ENCODE measurements at places on chromosomes 3 and 15.

GRCh38 chr3:73056014-73056844 is 5.2 kb upstream of the EBLN2 start:
- DNase-seq: no peak

DNA sequence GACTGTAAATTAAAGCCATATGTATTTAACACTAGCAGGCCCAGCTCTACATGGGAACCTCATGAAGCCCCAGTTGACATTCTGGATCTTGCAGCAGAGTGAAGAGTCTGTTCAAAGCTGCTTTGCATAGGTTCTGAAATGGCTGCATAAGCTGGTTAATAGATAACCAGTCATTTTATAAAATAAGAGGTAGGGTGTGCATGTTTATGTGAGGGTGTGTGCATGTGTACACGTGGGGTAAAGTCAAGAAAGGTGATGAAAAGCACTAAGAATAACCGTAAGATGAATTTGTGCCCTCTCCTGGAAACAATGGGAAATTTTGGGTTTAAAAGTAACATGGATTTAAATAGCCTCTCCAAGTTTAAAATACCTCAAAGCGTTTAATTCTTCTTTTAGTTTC is 33.0 kb downstream of the PAQR9 start:
- no peak for DNase-seq

DNA sequence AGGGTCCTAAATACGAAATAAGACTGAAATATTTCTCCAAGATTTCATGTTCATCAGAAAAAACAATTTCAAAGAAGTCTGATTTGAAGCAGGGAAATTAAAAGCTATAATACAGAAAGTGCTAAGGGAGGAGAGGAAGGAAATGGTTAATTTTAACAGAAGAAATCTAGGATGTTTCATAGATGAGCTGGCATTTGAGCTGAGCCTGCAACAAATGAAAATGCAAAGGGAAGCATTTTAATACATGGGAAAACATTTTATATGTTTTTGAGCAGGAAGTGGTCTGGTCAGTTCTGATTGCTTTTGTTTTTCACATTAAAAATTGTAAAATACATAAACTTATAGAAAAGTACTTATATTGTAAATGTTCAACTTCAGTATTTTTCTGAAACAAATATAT is 17.2 kb upstream of the RAP2B start:
- DNase-seq: no peak

DNA sequence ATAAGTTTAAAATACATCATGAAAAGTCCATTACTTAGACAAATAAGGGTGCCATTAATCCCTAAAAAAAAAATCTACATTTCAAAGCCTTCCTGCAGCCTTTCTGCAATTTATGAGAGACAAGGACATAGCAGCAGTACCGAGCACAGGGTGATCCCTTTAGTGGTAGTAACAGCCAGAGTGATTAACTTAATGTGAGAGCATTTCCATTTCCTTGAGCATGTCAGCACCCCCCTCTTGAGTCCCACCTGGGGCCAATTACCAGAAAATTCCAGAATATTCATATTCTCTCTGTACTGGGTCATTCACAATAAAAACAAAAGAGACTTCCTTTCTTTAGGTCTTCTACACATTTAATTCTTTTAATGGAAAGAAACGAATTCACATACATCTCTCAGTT is 546.9 kb upstream of the CCDC54 start:
- DNase-seq: no peak

DNA sequence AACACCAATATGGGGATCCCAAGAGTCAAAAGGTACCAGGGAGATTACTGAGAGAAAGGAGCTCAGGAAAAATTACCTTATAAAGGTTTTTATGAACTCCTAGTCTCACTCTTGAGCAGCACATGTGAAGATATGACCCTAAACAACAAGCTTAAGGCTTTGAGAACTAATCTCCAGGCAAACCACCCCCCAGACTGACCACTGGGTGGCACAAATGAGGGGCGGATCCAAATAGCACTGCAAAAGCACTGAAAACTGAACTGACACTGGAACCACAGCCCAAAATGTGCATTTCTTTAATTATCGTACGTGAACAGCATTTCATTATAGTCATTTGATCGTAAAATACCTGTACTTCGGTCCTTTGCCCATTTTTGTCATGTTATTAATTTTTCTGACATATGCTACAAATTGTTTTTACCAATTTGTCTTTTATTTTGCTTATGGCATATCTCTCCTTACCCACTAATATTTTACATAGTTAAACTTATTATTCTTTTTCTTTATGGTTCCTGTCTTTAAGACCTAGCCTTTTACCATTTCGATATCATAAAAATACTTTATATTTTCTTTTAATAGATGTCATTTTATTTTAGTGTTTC is 31.5 kb upstream of the TFDP2 start:
- no peak for DNase-seq

DNA sequence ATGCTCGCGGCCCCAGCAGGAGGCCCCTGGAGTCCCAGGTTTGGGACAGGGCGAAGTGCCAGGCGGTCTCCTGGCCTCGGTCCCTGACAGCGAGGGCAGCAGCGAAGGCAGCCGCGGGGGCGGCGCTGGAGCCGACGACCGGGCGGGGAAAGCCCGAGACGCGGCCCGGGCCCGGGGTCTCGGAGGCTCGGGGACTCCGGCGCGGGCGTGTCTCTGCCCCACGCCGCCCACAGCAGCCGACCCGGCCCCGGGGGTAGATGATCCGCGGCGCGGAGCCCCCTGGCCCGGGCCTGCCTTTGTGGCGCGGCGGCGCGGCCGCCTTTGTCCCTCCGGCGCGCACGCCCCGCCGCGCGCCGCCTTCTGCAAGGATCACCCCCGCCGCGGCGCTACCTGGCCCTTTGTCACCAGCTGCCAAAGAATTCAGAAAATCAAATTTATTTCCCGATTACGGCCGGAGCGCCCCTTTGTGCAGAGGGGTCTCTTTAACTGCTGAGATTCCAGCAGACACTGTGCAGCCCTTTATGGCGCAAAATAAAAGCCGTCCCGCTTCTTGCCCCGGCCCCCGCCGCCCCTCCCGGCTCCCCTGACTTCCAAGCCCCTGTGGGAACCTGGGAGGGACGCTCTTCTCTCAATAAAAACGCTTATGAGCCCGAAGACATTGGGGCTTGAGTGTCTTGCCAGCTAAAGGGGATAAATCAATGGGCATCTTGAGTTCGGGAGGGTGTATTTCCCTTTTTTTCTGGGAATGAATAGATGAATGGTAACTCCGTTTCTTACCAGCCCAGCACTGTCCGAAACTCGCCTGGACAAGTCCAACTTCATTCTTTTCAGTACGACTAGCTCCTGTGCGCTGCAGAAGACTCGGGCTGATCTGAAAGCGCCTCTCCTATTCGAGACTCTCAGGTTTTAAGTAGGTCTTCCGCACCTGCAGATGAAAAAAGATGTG is 68.4 kb downstream of the HES1 start:
- DNase-seq: no peak

GRCh38 chr3:195263925-195264600 is 6.9 kb downstream of the XXYLT1 start:
- no peak for DNase-seq

GRCh38 chr15:78308422-78309032 is 9.1 kb upstream of the SKIC8 start:
- DNase-seq: peak; percentile 68

GRCh38 chr15:41988896-41989572 is 16.7 kb upstream of the EHD4 start:
- no peak for DNase-seq

DNA sequence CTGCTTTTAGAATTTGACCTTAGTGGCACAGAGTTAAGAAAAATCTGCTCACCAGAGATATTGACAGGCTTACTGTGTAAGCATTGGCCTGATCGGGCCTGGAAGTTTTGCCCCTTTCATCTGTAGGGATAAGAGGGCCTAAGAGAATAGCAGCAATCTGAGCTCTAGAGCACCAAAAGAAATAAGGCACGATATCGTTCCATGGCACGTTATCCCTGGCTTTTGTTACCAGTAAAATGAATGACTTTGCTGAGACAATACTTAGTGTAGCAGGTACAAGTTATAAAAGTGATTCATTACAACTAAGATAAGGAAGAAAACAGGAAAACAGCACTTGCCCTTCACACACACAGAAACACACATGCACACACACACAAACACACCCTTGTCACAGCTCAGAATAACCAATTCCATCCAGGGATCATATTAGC is 5.0 kb downstream of the THBS1 start:
- no peak for DNase-seq

DNA sequence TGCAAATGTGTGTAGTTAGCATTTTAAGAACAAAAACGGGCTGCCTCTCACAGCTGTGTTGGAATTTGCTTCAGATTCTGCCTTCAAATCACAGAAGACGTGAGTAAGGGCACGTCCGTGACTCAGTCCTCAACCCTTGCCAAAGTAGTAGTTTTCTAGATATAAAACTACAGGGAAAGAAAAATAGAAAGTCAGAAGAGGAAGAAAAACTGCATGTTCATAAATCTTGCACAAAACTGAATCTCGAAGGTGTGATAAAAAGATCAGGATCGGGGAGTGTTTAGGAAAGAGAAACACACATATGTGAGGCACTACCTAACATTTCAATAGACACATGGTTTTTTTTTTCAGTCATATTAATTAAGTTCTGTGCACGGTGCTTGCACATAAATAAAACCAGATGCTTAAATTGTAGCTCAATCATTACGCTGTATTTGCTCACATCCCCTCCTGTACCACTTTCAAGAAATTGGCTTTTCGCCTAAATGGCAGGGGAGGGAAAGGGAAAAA is 71.7 kb downstream of the P3H2 start:
- no peak for DNase-seq

DNA sequence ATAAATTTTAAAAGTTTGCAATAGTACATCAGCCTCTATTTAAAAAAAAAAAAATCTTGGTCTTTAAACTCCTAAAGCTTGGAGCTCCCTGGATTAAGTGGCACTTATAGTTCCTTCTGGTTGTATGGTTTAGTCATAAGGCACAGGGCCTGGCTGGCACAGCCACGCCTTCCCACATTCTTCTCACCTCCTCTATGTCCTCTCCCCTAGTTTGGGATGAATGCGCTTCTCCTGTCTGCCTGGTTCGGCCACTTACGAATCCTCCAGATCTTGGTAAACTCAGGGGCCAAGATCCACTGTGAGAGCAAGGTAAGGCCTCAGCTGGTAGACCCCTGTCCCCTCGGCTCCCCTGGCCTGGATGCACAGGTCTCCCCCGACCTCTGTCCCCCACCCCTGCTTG is 10.0 kb downstream of the ANKDD1A start:
- DNase-seq: no peak

DNA sequence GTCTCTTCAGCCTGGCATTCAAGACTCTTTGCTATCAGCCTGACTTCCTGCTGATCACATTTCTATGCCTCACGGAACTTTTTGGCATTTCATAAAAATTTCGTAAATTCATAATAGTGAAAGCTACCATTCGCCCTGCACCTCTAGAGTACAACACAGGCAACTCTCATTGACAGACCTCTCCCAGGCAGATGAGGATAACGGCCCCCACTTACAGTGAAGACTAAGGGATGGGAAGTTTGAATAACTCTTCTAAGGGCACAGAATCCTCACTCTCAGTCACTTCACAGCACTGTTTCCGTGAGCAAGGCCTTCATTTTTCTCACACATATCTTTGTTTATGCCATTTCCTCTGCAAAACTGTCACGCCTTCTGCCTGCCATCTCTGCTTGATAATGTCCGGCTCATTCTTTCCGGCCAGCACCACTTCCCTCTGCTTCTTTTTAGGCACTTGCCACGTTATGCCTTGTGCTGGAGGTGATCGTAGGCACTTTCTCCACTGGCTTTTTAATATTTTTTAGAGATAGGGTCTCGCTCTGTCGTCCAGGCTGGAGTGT is 224.1 kb upstream of the HES1 start:
- no peak for DNase-seq

DNA sequence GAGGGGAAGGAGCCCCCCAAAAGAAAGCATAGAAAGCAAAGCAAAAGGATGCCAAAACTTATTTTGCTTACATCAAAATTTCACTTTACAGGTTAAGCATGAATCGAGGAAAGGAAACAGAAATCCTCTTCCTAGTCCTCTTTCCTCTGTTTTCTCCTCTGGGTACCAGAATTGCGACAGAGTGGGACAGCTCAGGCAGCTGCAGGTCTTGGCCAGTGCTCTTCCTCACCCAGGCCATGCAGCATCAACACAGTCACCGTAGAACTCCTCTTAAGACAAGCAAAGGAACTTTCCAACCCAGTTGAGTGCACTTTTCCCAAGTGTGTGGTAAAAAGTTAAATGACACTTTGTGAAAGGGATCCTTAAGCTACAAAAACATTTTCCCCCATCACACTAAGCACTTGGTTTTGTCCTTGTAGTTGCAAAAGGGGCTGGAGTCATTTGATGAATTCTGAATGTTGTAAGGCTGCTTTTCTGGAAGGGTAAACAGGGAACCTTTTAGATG is 45.9 kb upstream of the MEX3B start:
- DNase-seq: no peak

- no peak for DNase-seq
Measured at GRCh38 chr3:193943851-193944517, 192.0 kb upstream of the HES1 start.

DNA sequence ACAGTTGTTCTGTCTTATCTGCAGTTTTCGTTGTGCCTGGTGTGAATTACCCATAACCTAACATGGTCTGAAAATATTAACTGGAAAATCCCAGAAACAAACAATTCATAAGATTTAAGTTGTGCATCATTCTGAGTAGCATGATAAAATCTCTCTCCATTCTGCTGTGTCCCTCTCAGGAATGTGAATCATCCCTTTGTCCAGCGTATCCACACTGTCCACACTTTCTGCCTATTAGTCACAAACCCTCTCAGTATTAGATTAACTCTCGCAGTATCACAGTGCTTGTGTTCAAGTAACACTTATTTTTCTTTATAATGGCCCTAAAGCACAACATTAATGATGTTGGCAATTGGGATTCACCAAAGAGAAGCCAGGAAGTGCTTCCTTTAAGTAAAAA is 203.2 kb downstream of the CGGBP1 start:
- no peak for DNase-seq

- no peak for DNase-seq
Measured at GRCh38 chr15:32041294-32041693, 11.0 kb downstream of the CHRNA7 start.

- DNase-seq: no peak
Measured at GRCh38 chr3:87627316-87627715, 350.9 kb upstream of the POU1F1 start.

DNA sequence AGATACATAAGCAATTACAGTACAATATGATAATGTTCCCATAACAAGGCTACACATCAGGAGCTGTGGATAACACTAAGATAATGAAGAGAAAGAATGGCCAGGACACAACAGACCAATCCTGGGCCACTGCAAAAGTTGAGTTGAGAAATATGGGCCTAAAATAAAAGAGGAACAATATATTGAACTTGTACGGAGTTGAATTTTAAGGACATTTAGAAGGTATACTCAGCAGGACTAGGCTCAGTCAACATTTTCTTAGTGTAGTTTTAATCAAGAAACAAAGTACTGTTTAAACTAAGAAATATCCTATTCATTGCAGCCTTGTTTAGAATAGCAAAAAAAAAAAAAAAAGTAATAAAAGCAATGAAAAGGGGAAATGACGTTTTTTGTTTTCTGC is 24.3 kb downstream of the HERC1 start:
- DNase-seq: no peak

- no peak for DNase-seq
Measured at GRCh38 chr3:24829011-24829581, 334.4 kb upstream of the THRB start.

- no peak for DNase-seq
Measured at GRCh38 chr15:76866008-76866407, 39.1 kb downstream of the SCAPER start.

Measured in GDM1 (cell line).